A549 treated with DMSO at 1 μM for 4 hours (cell line): ENCODE measurements at places on chromosomes 3 and 15. TPM values are rescaled to one million over a fixed set of nuclear protein-coding genes. Genes with fewer than 3 reads are reported as not detected.

Gene TGM5
- not detected in 5 replicates for total RNA-seq

Gene PIGZ
- 1.1 to 1.6 TPM (median 1.2 TPM) in 5 replicates for total RNA-seq

Gene HTR3E
- total RNA-seq: not detected in 5 replicates

Gene ERC2
- 0.10 to 0.30 TPM (median 0.23 TPM) in 3 of 5 replicates, not detected in the others for total RNA-seq

Gene NDN
- 0.05 to 0.10 TPM in 2 of 5 replicates, not detected in the others for total RNA-seq

Gene FBXO40
- not detected in 5 replicates for total RNA-seq

Gene CRABP1
- 1.0 to 2.0 TPM (median 1.6 TPM) in 5 replicates for total RNA-seq

Gene P2RY1
- total RNA-seq: 0.33 to 0.46 TPM (median 0.45 TPM) in 5 replicates

Gene BSN
- 0.16 to 0.37 TPM (median 0.17 TPM) in 5 replicates for total RNA-seq

Gene ZDHHC19
- total RNA-seq: 0.21 to 0.23 TPM in 2 of 5 replicates, not detected in the others

Gene TICRR
- total RNA-seq: 12.9 to 16.4 TPM (median 14.2 TPM) in 5 replicates

Gene NR1I2
- not detected in 5 replicates for total RNA-seq

Gene CSTA
- total RNA-seq: 0.63 to 1.2 TPM (median 1.1 TPM) in 5 replicates

Gene ACP3
- total RNA-seq: 0.02 TPM in 1 of 5 replicates, not detected in the others

Gene AP3B2
- total RNA-seq: 0.61 to 1.2 TPM (median 0.74 TPM) in 5 replicates

Gene PSMD2
- 315 to 419 TPM (median 334 TPM) in 5 replicates for total RNA-seq

Gene SKOR1
- total RNA-seq: 0.03 to 0.04 TPM (median 0.03 TPM) in 3 of 5 replicates, not detected in the others

Gene ISG20
- 38.7 to 47.1 TPM (median 41.0 TPM) in 5 replicates for total RNA-seq

Gene HYAL1
- total RNA-seq: 0.28 to 0.45 TPM (median 0.33 TPM) in 5 replicates

Gene TM2D3
- 27.1 to 34.9 TPM (median 33.1 TPM) in 5 replicates for total RNA-seq

Gene ACTRT3
- 2.4 to 3.2 TPM (median 2.9 TPM) in 5 replicates for total RNA-seq

Gene PDCD10
- 50.7 to 59.9 TPM (median 56.8 TPM) in 5 replicates for total RNA-seq

Gene CASR
- total RNA-seq: not detected in 5 replicates

Gene BFSP2
- total RNA-seq: not detected in 5 replicates

Gene UCN2
- 8.8 to 14.2 TPM (median 10.2 TPM) in 5 replicates for total RNA-seq

Gene NANOGP8
- not detected in 5 replicates for total RNA-seq

Gene SLC6A11
- 0.03 to 0.07 TPM (median 0.05 TPM) in 4 of 5 replicates, not detected in the other for total RNA-seq

Gene FGF7
- total RNA-seq: 0.05 TPM in 1 of 5 replicates, not detected in the others

Gene H1-8
- not detected in 5 replicates for total RNA-seq

Gene GPR87
- total RNA-seq: 1.1 to 1.5 TPM (median 1.3 TPM) in 5 replicates

Gene DUOXA1
- 0.08 to 0.18 TPM (median 0.17 TPM) in 5 replicates for total RNA-seq

Gene RAB6B
- total RNA-seq: 1.5 to 2.4 TPM (median 1.7 TPM) in 5 replicates

Gene CCDC54
- not detected in 5 replicates for total RNA-seq

Gene PLAAT1
- total RNA-seq: 0.23 TPM in 1 of 5 replicates, not detected in the others

Gene FANCD2OS
- not detected in 5 replicates for total RNA-seq

Gene AMIGO3
- total RNA-seq: 0.48 to 0.91 TPM (median 0.61 TPM) in 5 replicates

Gene PFKFB4
- 15.6 to 24.2 TPM (median 17.2 TPM) in 5 replicates for total RNA-seq

Gene KIF15
- 8.6 to 10.2 TPM (median 9.1 TPM) in 5 replicates for total RNA-seq

Gene GNL3
- total RNA-seq: 99.4 to 152 TPM (median 112 TPM) in 5 replicates

Gene CFAP161
- not detected in 5 replicates for total RNA-seq

Gene LDHAL6B
- total RNA-seq: not detected in 5 replicates
